Fibroblast of the aortic adventitia (primary cell): ENCODE measurements at places on chromosomes 7 and 10.
A peak's percentile ranks its signal among the peaks of the same experiment; 100 is the strongest.

DNA sequence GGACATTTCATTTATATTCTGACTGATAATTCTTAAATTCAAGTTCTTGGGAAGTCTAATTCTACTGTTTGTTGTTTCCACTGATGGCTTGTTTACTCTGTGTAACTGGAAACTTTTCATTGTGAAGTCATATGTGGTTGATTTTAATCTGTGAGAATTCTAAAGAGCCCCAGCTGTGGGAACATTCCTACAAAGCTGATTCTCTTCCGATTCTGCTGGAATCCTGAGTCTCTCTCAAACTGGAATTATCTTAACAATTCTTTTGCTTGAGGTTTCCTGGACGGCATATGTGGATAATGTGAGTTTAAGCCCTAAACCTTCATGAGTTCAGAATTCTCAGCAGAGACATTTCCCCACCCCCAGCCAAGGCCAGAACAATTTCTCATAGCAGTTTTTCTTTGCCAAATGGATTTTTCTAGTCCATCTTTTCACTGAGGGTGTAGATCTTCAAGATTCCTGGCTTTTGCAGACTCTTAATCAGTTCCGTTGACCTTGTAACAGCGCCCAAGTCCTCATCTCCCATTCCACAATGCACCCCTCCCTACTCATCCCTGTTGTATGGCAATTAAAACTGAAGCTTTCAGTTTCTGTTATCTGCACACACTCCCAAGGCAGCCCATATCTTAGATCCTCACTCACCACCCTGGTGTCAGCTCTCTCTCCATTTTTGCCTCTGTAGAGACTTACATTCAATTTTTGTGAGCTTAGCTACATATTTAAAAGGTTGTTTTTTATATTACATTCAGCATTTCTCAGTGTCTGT is 37.6 kb downstream of the GRM8 start:
- DNase-seq, result no peak

- DNase-seq, result no peak
Observed at GRCh38 chr10:2680821-2681220, 386.5 kb upstream of the PFKP start.

GRCh38 chr7:23471106-23471859 is 992 bp upstream of the IGF2BP3 start:
- peak; percentile 35 for DNase-seq

DNA sequence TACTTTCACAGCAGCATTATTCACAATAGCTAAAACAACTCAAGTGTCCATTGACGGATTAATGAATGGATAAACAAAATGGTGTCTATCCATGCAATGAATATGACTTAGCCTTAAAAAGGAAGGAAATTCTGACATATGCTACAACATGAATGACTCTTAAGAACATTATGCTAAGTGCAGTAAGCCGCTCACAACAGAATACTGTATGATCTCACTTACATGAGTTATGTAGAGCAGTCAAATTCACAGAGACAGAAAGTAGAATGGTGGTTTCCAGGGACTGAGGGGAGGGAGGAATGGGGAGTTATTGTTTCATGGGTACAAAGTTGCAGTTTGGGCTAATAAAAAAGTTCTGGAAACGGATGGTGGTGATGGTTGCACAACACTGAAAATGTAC is 282.0 kb downstream of the GRID1 start:
- no peak for DNase-seq

GRCh38 chr7:19589446-19589845 is 119.4 kb downstream of the POLR1F start:
- DNase-seq, result no peak

DNA sequence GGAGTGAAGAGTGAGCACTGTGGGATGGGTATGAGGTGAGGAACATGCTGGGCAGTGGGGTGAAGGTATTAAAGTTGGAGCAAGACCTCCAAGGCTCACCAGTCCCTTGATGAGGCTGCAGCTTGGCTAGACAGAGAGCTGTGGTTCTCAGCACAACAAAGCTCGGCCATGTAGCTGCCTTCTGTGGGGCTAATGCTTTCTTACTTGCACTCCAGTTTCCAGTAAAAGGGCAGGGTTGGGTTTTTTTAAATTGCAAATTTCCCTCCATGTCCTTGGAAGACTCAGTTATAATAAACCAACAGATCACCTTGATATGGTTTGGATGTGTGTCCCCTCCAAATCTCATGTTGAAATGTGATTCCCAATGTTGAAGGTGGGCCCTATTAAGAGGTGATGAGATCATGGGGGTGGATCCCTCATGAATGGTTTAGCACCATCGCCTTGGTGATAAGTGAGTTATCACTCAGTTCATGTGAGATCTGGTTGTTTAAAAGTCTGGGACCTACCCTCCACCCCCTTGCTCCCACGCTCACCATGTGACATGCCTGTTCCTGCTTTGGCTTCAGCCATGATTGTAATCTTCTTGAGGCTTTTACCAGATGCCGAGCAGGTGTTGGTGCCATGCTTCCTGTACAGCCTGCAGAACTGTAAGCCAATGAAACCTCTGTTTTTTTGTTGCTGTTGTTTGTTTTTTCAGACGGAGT is 55.9 kb downstream of the ATXN7L1 start:
- DNase-seq, result no peak

GRCh38 chr10:128940081-128940480 is 527.0 kb upstream of the MGMT start:
- DNase-seq, result no peak

- no peak for DNase-seq
Observed at GRCh38 chr10:112213098-112213823, 29.7 kb upstream of the GPAM start.

DNA sequence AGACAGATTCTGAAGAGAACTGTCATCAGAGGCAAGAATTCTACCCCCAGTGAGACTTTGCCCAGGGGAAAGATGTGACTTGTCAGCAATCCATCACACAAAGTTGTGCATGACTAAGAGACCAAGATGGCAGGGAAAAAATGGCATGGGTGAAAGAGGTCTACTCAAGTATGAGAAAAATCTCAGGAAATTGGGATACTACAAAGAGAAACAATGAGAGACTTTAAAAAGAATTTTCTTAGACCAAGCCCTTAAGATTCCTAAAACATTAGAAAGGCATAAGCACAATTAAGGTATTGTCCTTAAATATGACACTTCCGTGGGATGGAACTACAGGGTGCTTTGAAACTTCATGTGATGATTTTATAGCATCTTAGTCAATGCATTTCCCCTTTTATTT is 45.6 kb upstream of the PDE1C start:
- peak; percentile 28 for DNase-seq

DNA sequence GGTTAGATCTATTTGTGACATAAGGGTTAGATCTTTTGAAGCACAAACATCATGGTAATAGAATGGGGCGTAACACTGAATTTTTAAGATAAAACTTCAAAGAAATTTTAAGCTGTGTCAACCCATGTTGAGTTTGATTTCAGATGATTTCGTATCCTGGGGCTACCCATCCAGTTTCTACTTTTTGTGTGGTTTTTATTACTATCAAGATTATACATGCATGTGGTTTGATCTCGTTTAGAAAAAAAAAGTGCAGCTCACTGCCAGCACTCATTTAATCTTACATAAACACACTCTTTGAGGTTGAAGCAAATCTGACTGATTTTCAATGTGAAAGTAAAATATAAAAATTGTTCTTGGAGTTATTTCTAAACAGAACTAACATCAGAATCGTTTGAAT is 140.8 kb upstream of the GRB10 start:
- no peak for DNase-seq

GRCh38 chr7:151829707-151830106 is 47.2 kb downstream of the PRKAG2 start:
- DNase-seq, result no peak

DNA sequence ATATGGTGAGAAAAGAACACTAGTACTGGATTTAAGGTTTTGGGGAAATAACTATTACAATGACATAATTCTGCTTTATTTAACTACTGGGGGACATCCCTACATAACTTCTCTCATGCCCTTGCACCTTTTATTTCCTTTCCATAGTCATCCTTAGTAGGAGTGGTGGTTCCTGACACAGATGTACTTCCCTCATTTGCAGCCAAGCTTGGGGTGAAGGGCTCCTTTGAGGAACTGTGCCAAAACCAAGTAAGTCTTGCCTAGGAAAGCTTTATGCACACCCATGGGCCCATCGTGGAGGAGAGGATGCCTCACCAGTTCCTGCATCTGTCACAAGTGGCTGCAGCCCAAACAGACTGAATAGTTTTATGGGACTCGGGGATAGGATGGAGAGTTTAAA is 20.6 kb downstream of the ZDHHC6 start:
- no peak for DNase-seq

- DNase-seq, result peak; percentile 43
Observed at GRCh38 chr7:55365205-55365674, at the start of gene LANCL2. Gene LANCL2 (plus strand): TSS chr7:55365337. CDS start chr7:55366026, 689 bp downstream.

DNA sequence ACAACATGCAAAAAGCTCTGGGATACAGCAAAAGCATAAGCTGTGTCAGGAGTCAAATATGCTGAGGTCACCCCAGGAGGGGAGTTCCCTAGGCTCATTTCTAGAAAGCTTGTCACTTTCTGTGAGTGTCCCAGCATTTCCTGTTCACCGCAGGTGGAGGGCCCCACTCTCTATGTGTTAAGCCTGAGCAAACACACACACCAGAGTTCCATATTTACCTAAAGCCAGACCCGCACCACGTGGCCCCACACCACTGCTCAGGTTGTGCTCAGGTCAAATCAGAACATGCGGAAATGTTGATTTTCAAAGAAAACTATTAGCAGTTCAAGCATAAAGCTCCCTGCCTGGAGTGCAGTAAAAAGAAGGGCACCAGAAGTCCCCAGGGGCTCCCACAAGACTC is 259.6 kb upstream of the PPP2R2D start:
- no peak for DNase-seq

DNA sequence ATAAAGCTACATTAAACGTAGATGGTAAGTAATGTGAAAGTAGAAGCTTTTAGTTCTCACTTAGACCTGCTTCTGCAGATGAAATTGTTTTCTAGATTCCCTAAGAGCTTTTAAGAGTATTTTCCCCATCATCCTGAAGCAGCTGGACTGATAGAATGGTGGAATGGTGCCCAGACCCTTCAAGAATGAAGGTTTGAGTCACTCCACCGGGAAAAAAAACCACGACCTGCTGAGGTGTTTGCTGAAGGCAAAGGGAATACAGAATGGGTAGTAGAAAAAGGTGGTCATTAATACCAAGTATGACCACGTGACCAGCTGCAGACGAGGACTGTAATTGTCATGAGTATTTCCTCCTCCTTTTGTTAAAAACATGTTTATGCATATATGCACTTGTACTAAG is 79.2 kb upstream of the PTPRZ1 start:
- no peak for DNase-seq

GRCh38 chr10:71719042-71719441 is 536 bp downstream of the C10orf105 start:
- DNase-seq, result peak; percentile 66

GRCh38 chr10:62916141-62916603 is 100.0 kb upstream of the EGR2 start:
- DNase-seq, result peak; percentile 95
